ENCODE measurements at places on chromosomes 12 and 14.

GRCh38 chr12:98645572-98646067 lies 530 bp downstream of the APAF1 start:
- DNase-seq: no peak

- DNase-seq: no peak
Measured at GRCh38 chr12:13066459-13066858, 22.3 kb downstream of the FAM234B start.

DNA sequence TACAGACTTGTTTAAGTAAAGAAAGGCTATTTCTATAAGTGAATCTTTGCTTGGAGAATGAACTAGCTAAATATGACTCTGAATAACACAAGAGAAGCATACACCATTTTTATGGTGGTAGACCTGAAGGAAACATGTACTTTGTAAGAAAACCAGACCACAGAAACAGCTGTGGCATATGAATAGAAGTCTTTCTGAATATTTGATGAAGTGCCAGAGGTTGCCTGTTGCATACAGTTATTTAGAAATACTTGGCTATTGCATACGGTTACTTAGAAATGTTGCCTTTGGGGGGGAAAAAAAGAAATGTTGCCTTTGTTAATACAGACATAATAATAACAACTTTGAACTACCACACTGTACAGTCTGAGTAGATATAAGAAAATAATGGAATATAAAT lies 16.8 kb upstream of the LEMD3 start:
- DNase-seq: no peak

DNA sequence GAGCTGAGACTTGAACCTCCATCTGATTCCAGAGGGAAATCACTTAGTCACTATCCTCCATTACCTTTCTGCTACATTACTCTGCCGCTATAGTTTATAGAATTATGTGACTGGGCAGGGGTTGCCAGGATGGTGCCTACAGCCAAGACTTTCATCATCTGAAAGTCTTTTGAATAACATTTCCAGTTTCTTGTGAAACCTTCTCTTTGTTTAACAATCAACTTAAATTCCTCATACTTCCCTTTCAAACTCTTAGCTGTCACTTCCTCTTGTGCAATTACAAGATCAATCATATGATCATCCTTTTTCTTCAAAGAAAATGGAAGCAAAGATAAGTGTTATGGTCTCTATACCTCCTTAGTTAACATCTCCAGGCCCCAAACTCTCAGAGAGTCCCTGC lies 25.4 kb upstream of the PELI2 start:
- no peak for DNase-seq

DNA sequence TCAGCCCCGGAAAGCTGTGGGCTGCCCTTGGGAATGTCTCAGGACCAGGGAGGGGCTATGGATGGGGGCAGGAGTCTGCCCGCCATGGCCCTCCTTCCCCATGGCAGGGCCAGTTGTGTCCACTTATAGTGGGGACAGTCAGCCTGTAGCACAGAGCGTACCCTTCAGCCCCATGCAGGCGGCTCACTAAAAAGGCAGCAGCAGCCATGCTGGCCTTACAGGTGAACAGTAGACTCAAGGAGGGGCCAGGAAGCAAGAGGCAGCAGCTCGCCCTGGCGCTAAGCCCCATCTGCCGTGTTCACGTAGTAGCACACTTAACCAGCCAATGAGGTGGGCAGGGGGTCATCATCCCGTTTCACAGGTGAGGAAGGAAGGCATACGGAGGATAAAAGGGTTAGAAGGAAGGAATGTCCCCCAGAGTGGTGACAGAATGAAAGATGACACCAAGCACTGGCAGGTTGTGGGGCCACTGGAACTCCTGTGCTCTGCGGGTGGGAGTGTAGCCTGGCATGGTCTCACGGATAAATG lies 52.7 kb downstream of the FAM222A start:
- DNase-seq: no peak

- no peak for DNase-seq
Measured at GRCh38 chr14:50270932-50271331, 39.6 kb upstream of the SOS2 start.

GRCh38 chr14:24840204-24840893 lies 206.4 kb upstream of the GZMB start:
- no peak for DNase-seq
